ENCODE measurements at places on chromosomes 11 and 22.

DNA sequence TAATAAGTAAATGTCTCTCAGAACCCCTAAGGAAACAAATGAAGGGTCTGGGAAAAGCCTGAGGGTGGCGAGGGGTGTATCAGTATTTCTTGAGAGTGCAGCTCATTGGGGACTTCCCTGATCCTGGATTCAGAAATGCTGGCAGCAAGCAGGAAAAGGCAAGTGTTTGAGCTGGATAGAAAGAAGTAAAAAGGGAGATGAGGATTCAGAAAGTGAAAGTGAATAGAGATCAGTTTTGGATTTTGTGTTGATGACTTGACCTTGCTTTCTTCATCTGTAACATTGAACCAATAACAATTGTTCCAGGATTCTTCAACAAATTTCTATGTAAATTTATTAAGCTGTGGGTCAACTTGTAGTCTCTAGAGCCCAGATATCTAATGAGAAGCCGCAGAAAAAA is 66.9 kb upstream of the CTSC start:
- DNase-seq, result no peak

DNA sequence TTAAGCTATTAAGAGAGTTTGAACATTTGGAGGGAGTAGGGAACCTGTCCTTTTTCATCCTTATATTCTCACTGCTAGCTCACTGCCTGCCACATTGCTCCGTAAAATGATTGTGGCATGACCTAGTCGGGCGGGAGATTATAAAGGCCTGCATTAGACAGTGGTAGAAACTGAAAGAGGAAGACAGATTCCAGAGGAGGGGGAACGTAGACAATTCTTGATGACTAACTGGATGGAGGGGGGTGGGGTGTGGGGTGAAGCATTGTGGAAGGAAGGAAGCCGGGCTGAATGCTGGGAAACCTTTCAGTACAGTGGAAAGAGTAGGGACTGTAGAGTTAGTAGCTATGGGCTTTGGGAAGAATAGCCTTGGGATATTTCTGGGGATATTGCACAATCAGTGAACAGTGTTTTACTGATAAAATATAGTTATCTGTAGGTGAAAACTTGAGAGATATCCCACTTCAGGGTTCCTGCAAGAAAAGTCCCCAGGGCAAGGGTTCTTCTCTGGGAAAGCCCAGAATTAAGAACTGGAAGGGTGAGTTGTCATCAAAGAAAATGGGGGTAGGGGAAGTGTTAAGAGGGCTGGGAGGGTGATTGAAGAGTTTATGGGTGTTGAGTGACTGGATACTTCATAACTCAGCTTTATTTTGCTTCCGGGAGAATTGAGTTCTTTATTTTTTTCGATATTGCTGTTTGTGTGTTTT is 2.1 kb downstream of the MED15 start:
- DNase-seq, result peak; percentile 48

GRCh38 chr11:35138943-35139721 is at the start of gene CD44:
TSS of gene CD44 (plus strand) at chr11:35139171. CDS start at chr11:35139304, 133 bp downstream.
- DNase-seq, result peak; percentile 84

- no peak for DNase-seq
Observed at GRCh38 chr11:63884196-63884932, 32.6 kb downstream of the RCOR2 start.

DNA sequence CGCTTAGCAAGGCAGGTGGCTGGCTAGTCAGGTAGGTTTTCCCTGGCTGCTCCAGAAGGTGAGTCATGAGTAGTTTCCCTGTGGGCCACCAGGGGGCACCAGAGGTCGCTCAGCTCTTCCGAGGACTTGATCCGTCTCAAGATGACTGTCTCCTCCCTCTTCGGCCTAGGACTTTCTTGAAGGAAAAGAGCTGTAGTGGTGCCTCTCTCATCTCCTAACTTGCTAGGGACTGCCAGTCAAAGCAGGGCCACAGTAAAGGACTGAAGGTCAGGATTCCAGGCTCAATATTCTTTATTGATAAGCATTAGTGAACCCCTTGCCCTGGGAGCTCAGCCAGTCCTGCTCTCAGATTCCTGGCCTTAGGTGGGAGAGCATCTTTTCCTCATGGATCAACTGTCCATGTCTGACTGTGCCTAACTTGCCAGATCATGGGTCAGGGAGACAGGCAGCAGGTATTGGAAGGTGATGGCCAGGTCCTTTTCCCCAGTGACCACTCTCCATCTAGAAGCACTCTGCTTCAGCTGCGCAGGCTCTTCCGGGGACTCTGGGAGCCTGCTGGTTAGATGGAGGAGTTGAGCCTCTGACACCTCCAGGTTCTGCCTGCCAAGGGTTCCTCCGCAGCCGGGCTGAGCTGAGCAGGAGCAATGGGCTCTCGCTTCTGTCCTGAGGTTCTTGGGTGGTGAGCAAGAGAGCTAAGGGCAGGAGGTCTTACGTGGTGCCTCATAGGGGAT is 1.9 kb downstream of the POLD4 start:
- peak; percentile 67 for DNase-seq

- DNase-seq, result no peak
Observed at GRCh38 chr11:8697054-8697453, 14.5 kb downstream of the RPL27A start.

DNA sequence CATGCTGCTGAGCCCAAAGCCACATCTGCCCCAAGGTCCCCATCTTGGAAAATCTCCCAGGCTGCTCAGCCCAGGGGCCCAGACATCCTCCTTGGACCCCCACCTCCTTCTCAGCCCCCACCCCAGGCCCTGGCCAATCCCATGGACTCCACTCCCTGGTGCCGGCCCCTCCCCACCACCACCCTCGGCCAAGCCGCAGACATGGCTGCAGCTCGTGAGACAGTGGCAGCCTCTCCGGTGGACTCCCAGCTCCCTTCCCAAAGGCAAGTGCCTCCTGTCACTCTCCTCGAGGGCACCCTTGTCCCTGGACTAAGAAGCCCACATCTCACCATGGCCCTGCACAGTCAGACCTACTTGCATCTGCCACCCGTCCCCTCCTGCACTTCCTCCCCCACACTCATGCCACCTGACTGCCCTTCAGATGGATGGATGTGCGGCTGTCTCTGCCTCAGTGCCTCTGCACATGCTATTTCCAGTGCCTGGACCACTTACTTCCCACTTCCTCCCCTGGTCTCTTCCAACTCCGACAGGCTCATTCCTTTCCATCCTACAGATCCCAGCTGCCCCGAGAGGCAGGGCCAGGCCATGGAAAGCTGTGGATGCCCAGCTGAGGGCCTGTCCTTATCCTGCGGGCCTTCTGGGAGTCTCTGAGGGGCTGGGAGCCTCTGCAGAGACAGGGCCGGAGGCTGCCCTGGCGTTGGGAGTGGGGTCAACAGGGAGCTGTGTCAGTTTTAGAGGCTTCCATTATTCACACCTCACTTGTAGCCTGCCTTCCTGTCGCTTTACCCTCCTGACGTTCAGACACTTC is 25.5 kb upstream of the RFPL3 start:
- no peak for DNase-seq

- DNase-seq, result no peak
Observed at GRCh38 chr11:134120921-134121526, 52.2 kb downstream of the JAM3 start.

DNA sequence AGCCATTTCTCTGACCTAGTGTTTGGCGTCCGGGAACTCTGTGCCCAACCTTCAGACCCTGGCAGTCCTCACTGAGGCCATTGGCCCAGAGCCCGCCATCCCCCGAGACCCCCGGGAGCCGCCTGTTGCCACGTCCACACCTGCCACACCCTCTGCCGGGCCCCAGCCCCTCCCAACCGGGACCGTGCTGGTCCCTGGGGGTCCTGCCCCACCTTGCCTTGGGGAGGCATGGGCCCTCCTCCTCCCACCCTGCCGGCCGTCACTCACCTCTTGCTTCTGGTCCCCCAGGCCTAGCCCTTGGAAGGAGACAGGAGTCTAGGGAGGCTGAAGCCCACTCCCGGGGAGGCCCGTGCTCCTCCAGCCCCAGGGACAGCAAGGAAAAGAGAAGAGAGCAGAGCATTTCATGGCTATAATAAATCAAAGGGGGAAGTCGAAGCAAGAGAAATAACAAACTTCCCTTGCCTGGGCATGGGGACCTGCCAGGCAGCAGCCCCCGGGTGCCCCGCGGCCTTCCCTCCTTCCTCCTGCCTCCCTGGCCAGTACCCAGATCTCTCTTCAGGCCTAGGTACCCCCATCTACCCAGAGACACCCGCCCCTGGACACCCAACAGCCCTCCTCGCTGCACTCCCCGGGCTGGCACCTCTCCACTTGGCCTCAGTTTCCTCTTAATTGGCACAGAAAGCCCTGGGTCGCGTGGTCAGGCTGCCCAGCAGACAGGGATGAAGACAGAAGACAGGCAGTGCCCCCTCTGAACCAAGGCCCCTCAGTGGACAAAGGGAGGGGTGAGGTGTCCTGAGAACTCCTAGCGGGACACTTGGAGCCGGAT is 13.0 kb upstream of the SLC39A13 start:
- DNase-seq, result no peak

GRCh38 chr22:43789452-43789851 is 22.7 kb downstream of the EFCAB6 start:
- no peak for DNase-seq

GRCh38 chr22:49564666-49565515 is 262.8 kb downstream of the BRD1 start:
- no peak for DNase-seq

DNA sequence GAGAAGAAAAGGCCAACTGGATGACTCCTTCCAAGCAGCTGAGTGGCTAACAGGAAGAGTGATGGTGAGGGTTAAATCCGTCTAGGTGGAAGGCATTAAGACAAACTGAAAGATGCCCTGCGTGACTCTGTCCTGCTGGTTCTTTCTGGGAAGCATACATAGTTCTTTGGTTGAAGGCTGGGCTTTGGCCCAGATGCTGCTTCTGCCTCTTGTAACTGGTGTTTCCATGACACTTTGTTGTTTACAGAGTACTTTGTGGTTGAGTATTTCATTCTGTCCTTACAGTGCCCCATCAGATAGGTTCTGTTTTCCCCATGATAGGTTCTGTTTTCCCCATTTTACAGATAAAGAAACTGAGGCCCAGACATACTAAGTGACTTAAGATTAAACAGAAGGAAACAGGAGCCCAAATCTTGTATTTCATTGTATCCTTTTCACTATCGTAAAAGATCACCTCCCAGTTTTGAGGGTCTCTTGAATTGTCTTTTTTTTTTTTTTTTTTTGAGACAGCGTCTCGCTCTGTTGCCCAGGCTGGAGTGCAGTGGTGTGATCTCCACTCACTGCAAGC is 124.3 kb upstream of the RASSF10 start:
- DNase-seq, result no peak

- DNase-seq, result no peak
Observed at GRCh38 chr11:19650467-19650866, 62.2 kb upstream of the NAV2 start.

- no peak for DNase-seq
Observed at GRCh38 chr11:108027057-108027456, 18.4 kb downstream of the CUL5 start.

DNA sequence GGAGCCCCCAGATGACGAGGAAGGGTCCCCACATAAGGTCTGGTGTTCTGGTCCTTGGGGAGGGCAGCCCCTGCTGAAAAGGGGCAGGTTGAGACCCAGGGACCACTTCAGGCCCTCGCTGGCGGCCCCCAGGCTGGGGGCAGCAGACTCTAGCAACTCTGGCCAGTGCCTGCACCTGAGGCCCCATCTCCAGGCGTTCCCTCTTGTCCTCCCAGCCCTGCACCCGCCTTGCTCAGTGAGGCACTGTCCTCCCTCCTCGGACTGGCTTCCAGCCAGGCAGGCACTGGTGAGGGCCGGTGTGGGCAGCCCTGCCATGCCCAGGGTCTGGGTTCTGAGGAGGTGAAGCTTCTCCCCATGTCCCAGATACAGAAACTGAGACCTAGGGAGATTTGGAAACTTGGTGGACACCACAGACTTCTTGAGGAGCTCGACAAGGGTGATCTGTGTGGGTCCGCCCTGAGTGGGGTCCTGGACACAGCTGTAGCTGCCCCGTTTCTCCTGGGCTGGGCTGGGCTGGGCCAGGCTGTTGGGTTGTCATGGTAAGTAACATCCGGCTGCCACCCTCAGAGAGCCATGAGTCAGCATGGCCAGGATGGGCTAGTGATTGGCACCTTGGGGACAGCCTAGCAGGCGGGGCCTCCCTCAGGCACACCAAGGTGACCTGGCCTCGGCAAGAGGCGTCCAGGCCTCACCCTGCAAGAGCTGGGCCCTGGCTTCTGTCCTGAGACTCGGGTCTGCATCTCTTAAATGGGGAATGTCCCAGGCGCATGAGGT is 11.1 kb upstream of the PHLDA2 start:
- no peak for DNase-seq

DNA sequence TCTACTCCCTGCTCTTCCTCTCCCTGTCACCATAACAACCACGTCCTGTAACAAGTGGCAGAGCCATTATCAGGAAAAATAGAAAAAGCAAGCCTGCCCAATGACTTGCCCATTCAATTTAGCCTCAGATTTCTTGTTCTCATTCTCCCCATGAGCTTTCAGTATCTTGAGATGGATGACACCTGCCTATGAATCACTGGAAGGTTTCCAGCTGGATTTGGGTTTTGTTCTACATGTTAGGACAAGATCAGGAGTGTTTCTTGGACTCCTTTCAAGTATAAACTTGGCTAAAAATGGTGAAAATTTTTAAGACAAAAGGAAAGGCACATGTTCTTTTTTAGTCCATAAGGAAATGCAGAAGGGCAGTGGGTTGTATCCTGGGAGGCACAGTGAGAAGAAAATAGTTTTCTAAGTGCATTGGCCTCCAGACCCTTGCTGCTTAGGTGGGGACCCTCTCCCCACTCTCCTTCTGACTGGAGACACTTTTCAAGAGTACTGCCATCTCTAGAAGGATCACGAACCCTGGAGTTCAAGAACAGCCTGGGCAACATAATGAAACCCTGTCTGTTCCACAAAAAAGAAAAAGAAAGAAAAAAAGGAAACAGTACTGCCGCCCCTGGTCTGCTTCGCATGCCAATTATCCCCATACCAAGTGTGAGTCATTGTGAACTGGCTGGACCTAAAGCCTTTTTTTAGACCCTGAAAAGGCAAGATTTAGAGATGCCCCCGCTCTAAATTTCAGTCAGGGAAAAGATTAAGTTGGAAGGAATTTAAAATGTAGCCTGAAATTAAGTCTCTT is 51.0 kb downstream of the MTNR1B start:
- no peak for DNase-seq

- DNase-seq, result no peak
Observed at GRCh38 chr11:20599221-20600019, at the start of gene SLC6A5. TSS of gene SLC6A5 (plus strand) at chr11:20599608. CDS start at chr11:20599673, 65 bp downstream.

GRCh38 chr11:10076458-10077141 is 217.4 kb downstream of the SBF2 start:
- peak; percentile 9 for DNase-seq
